Muscle of leg (tissue), 16 donors: ENCODE measurements at places on chromosomes 2 and 18. TPM values are rescaled to one million over a fixed set of nuclear protein-coding genes. Genes with fewer than 3 reads are reported as not detected.
A peak's percentile ranks its signal among the peaks of the same experiment; 100 is the strongest.

GRCh38 chr2:75522543-75523312 lies 38.0 kb downstream of the EVA1A start:
- peak; percentile 33 for DNase-seq
- H3K4me3 ChIP-seq = no peak overlapping the region
- no peaks in the 10 kb centered on the region for H3K4me1 ChIP-seq
- H3K36me3 ChIP-seq = no peaks in the 10 kb centered on the region

DNA sequence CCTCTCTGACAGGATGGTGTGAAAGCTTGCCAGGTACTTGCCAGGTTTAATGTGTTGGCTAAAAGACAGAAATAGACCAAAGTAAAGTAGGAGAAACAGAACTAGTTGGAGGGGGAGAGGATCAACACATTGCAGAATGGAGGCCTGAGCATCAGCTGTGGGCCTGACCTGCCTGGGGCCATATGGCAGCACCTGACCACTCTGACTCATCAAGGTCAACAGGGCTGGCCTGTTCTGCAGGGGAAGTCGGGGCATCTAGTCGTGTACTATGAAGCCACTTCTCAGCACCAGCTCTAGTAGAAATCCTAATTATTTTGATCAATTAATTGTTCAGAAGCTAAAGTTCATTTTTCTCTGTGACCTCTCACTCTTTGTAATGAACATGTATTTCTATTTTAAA lies 35.8 kb upstream of the NOSTRIN start:
- DNase-seq = no peak
- H3K27ac ChIP-seq = no peak overlapping the region
- H3K4me3 ChIP-seq = no peak overlapping the region
- H3K27me3 ChIP-seq = no peaks in the 10 kb centered on the region
- no peaks in the 10 kb centered on the region for H3K4me1 ChIP-seq

DNA sequence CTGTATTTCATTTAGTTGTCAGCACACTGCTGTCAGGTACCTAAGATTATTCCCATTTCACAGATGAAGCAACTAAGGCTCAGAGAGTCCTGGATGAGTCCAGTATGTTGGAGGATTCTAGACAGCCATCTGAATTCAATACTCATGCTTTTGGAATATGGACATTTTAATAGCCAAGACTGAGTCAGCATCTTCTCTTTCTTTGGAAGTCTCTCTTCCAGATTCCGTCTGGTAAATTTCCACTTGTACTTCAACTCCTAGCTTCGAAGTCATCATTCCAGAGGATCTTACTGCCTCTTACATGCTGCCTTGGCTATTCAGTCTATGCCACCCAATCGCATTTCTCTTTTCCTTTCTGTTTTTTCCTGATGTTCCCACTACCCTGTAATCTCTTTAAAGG lies 40.6 kb downstream of the INSIG2 start:
- H3K4me3 ChIP-seq = no peak overlapping the region
- H3K27me3 ChIP-seq = no peaks in the 10 kb centered on the region
- peaks cover 5% of the 10 kb centered on the region for H3K4me1 ChIP-seq
- H3K36me3 ChIP-seq = no peaks in the 10 kb centered on the region
- H3K27ac ChIP-seq = no peak overlapping the region

ALPG gene
- total RNA-seq = not detected

DNA sequence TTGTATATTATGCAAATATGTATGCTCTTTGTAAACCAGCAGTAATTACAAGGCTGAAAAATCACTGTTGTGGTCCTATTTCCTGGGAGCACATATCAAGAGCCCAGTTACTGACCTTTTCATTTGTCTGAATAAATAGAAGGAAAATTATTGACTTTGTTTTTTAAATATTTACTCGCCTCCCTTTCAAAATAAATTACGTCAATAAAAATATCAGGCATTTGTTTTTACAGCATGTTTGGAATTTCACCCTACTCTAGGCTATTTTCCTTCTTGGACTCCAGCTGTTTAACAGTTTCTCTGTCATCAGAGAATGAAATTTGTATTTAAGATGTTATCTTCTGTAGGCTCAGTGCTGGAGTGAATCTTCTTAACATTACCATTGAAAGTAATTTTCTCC lies 59.9 kb upstream of the LRATD1 start:
- no peak overlapping the region for H3K4me3 ChIP-seq
- no peak for DNase-seq
- H3K27me3 ChIP-seq = no peaks in the 10 kb centered on the region
- H3K36me3 ChIP-seq = no peaks in the 10 kb centered on the region

DNA sequence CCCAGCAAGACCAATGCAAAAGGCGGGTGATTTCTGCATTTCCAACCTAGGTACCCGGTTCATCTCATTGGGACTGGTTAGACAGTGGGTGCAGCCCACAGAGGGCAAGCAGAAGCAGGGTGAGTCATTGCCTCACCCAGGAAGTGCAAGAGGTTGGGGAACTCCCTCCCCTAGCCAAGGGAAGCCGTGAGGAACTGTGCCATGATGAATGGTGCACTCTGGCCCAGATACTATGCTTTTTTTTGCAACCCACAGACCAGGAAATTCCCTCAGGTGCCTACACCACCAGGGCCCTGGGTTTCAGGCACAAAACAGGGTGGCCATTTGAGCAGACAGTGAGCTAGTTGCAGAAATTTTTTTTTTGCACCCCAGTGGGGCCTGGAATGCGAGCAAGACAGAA lies 662.6 kb upstream of the ACVR2A start:
- H3K4me3 ChIP-seq = no peak overlapping the region
- H3K27ac ChIP-seq = no peak overlapping the region
- no peaks in the 10 kb centered on the region for H3K27me3 ChIP-seq

GRCh38 chr2:85887566-85888019 lies 1.2 kb downstream of the ST3GAL5 start:
- H3K4me1 ChIP-seq = peaks cover 41% of the 10 kb centered on the region
- DNase-seq = peak; percentile 76
- peak overlapping the region; percentile 63 for H3K4me3 ChIP-seq
- no peaks in the 10 kb centered on the region for H3K36me3 ChIP-seq
- no peaks in the 10 kb centered on the region for H3K27me3 ChIP-seq

DNA sequence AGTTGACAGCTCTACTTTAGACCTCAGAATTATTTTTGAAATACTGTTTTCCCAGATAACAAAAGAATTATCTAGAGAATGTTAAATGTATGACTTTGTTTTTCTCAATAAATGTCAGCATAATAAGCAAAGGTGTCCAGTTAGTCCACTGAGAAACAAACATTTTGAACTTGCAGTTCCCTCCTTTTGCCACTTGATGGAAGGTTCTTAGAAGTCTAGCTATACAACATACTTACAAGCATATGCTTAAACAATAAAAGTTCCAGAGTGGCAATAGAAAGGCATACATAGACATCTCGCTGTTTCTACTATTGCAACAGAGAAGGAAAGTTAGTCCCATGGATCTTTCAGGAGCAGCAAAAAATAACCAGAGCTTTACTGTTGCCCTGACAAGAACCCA lies 11.8 kb downstream of the NDUFA10 start:
- no peak overlapping the region for H3K27ac ChIP-seq
- H3K4me3 ChIP-seq = no peak overlapping the region
- DNase-seq = no peak
- H3K36me3 ChIP-seq = peaks cover 81% of the 10 kb centered on the region
- no peaks in the 10 kb centered on the region for H3K4me1 ChIP-seq

DNA sequence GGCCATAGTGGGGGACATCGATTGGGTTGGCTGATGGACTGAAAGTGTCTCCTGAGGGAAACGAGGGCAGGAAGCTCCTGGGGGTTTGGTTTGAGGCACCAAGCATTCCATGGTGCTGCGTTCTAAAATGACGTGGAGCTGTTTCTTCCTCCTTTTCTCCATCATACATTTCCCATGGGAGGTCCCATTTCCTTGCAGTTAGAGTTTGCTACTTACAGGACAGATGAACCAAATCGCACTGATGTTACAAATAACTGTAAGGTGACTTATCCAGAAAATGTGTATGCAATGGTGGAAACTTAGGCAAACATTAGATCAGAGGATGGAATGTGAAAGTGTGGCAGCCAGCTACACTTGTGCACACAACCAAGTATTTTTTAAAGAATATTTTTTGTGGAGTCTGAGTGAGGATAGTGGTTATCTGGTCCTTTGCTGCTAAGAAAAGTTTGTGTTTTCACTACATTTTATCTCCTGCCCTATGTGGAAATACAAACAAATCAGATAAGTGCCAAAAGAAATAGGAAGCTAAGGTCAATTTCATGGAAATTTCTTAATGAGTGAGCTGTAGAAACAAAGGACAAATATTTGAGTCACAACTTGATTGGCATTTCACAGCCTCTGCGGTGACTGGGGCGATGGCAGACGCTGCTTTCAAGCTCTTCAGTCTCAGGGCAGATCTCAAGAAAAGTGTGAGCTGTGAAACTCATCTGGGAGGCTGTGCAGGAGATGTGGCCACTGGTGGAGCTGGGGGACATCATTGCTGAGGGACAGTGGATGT lies 256.2 kb downstream of the TSN start:
- no peaks in the 10 kb centered on the region for H3K27me3 ChIP-seq
- peaks cover 8% of the 10 kb centered on the region for H3K4me1 ChIP-seq
- H3K36me3 ChIP-seq = no peaks in the 10 kb centered on the region
- no peak overlapping the region for H3K27ac ChIP-seq
- no peak overlapping the region for H3K4me3 ChIP-seq
- DNase-seq = no peak

DNA sequence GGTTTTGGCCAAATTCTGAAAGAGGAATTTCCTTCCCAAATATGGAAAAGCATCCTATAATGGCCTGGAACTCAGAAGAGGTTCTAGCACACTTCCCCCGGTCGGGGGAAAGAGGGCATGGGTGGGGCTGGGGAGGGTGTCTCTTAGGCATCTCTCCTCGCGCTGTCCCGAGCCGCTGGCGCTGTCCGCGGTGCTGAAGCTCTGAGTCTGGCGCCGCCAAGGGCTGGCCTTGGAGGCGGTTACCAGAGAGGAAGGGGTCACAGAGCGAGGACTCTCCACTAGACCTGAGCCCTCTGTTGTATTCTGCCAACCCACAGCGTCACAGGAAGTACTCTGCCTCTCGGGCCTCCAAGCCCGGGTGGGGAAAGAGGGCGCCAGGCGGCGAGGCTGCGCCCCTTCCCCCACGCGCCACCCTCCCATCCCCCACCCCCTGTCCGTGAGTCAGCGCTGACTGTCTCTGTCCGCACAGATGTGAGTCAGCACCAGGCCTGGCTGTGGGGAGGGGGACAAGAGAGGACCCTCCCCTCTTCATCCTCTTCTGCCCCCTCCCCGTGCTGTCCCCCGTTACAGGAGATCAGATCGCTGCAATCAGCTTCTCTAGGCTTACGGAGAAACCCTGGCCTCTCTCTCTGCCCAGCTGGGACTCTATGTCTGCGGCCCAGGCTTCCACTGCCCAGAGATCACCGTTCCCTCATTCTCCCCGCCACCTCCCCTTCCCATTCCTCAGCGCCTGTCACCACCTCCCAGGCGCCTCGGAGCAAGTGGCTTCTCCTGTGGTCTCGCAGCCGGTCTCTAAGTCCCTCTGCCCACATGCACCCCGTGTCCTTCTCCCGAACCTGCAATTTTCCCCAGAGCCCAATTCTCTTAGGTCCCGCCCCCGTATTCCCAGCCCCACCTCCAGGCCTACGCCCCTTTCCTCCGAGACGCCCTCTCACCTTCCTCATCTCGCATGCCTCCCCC lies 779 bp downstream of the PTPRN start:
- peaks cover 3% of the 10 kb centered on the region for H3K4me1 ChIP-seq
- peak; percentile 71 for DNase-seq
- no peaks in the 10 kb centered on the region for H3K36me3 ChIP-seq
- no peak overlapping the region for H3K27ac ChIP-seq
- no peak overlapping the region for H3K4me3 ChIP-seq
- H3K27me3 ChIP-seq = peaks cover 32% of the 10 kb centered on the region

DNA sequence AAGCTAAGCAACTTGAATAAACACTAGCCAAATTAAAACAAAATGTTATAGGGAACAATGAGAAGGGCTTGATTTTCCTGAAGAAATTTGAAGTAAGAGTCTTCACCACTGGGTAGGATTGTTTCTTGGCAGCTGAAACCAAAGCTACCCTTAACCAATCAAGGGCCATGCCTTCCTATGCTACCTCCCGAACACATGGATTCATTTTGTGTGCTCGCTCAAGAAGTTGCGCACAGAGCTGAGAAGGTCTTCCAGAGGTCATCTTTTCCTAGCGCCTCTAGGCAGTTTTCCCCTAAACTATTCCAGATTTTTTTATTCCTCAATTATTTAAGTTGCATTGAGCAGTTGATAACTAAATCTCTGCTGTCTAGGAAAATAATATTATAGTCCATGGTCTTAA lies 264.6 kb downstream of the RBM43 start:
- H3K4me3 ChIP-seq = no peak overlapping the region
- DNase-seq = peak; percentile 92
- H3K27me3 ChIP-seq = no peaks in the 10 kb centered on the region
- peaks cover 5% of the 10 kb centered on the region for H3K4me1 ChIP-seq

DES gene
- 2,854 TPM for total RNA-seq

GRCh38 chr18:47457614-47458013 lies 206.2 kb upstream of the SKOR2 start:
- no peak overlapping the region for H3K27ac ChIP-seq
- H3K27me3 ChIP-seq = no peaks in the 10 kb centered on the region
- no peak overlapping the region for H3K4me3 ChIP-seq
- DNase-seq = no peak

DNA sequence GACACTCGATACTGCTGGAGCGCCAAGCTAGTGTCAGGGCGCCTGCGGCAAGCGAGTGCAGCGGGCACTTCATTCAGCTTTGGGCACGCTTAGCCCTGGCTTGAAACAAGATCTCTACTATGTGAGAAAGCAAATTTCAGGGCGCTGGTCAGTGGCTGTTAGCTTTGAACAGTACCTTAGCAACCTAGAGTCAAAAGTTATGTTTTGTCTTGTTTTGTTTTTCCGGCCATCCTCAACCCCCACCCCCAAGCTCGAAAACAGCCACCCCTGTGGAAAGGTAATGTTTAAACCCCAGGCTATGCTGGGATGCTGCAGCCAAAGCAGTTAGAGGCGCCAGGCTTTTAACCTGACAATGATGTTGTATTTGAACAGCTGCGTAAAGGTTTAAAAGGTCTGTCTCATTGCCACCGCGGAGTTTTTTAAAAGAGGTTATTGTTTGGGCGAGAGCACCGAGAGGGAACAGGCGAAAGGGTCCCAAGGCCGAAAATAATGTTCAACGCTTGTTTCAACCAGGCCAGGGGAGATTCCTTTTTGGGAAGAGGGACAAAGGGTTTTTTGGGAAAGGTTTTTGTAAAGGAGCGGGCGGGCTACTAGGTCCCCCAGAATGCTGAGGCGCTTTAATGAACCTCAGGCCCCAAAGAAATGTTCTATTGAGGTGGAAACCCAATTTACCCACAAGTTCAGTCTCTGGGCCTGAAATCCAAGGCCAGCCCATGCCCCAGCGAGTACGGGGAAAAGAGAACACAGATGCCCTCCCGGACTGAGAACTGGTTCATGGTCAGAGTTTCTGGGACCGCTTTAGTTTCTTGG lies 2.3 kb upstream of the HOXD10 start:
- H3K4me1 ChIP-seq = peaks cover 29% of the 10 kb centered on the region
- H3K4me3 ChIP-seq = no peak overlapping the region
- peaks cover 93% of the 10 kb centered on the region for H3K27me3 ChIP-seq

TEKT4 gene
- not detected for total RNA-seq
